ENCODE measurements at places on chromosomes 11 and 22.

GRCh38 chr22:23066200-23067022 is 3.9 kb upstream of the GNAZ start:
- no peak for DNase-seq

GRCh38 chr11:7969756-7970646 is 4.8 kb upstream of the NLRP10 start:
- no peak for DNase-seq

GRCh38 chr11:102794382-102794781 is 3.6 kb downstream of the MMP1 start:
- DNase-seq = peak; percentile 8

- DNase-seq = no peak
Measured at GRCh38 chr22:19837915-19838314, 16.8 kb downstream of the GNB1L start.

- DNase-seq = no peak
Measured at GRCh38 chr11:19651028-19651427, 61.6 kb upstream of the NAV2 start.

DNA sequence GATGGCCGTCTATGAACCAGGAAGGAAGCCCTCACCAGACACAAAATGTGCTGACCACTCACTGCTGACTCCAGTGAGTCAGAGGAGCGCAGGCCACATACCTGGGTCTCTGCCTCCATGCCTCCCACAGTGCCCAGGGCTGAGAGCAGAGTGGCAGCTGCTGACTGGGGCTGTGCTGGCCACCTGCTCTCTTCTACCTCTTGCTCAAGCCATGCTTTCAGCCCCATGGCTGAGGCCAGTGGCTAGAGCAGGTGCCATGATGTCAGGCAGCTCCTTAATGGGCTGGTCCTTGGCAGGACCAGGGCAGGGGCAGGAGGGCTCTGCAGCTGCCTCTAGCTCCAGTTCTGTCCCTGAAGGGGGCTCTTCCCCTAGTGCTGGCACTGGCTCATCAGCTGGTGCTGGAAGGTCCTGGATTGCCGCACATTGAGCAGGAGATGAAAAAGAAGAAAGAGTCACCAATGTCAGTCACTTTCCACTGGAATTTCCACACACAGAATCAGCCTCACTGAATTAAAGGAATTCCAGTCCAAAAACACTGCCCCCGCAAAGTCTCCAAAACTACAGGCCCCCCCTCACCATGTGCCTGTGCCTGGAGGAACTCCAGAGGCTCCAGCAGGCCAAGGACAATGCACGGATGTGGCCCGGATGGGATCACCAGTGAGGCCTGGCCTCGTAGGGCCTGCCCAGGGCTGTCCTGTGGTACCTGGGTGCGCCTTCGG is 86.4 kb downstream of the GGTLC2 start:
- DNase-seq = no peak

GRCh38 chr11:95262994-95263765 is 32.2 kb upstream of the SESN3 start:
- no peak for DNase-seq

DNA sequence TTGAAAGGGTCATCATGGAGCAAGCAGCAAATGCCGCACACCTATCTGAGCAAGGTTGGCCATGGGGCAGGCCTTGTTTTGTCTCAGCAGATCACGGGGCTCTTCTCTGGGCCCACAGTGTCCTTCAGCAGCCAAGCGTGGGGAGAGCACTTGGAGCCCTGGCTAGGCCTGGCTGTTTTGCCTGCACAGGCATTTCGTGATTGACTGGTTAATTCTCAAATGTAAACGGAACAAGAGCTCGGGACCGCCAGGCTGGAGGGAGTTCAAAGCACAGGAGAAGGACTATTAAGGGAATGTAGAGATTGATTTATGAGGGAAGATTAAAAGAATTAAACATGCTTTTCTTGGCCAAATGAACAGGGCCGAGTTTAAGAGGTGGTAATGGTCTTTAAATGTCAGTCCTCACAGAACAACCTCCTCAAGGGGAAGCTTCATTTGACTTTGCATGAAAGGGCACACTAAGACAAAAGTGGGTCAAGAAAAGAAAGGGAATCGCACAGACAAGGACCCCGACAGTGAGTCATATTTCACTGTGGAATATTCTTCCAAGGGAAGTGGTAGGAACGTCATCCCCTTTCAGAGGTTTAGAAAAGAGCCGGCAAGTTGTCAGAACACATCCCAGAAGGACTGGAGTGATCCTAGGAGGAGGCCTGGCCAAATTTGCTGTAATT is 20.7 kb downstream of the SPON1 start:
- DNase-seq = no peak

DNA sequence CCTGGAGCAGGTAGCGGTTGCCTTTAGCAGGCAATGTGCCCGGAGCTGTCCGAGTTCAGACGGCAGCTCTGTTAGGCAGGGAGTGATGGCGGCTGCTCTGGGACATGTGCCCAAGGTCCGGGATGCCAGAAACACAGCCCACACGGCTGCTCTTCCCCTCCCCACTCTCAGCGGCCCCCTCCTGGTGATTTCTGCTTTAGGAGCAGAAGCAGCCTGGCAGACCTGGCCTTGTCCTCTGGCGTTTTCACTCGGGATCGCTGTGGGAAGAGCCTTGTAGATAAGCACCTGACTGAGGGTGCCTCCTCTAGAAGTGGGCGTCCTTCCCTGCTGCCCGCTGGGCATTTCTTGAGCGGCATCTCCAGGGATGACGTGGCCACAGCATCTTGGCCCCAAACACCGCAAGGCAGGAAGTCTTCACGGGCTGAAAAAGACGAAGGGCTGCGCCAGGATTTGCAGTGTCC is 392.2 kb downstream of the TBC1D22A start:
- DNase-seq = no peak

- no peak for DNase-seq
Measured at GRCh38 chr11:102596578-102596977, 28.6 kb downstream of the MMP20 start.

- DNase-seq = no peak
Measured at GRCh38 chr22:47572443-47572842, 810.0 kb downstream of the TBC1D22A start.

GRCh38 chr11:5242208-5242607 is 7.4 kb downstream of the HBG1 start:
- DNase-seq = no peak

DNA sequence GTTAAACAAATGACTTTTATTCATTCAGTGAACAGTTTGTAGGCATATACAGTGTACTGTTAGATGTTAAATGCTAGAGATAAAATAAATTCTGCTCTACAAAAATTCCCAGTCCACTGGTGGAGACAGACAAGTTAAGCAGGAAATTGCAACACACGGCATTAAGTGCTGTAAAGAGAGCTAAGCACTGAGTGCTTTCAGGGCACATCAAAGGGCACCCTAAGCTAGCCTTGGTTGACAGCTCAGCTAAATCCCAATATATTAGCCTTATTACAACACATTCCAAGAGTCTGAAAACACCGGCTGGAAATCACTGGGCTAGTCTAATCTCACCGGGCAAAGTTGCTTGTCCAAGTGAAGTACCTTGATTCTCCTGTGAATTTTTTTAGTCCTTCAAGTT is 55.1 kb downstream of the NOX4 start:
- no peak for DNase-seq

DNA sequence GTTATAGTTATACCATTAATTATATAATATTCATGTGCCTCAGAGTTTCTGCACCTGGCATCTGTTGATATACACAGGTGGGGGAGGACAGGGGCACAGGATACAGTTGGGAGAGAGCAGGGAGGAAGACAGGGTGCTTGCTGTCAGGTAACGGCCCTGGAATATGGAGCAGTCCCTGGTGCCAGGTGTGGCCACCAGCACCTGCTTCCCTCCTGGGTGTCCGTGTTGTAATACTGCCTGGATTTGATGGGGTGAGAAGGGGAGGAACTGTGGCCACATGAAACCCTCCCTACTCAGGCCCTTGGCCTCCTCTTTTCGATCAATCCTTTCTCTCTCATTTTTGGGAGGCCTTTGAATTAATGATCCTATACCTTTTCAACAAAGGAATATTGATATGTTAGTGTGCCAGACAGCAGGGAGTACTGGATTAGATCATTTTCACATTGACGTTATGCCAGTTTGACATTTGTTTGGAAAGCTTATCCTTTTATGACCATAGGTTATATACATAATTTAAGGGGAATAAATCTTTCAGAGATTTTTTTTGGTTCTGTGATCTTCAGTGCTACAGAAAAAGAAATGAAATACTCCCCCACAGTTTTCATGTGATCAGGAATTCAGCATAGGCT is 88.6 kb downstream of the TEAD1 start:
- DNase-seq = no peak

- DNase-seq = no peak
Measured at GRCh38 chr11:40289370-40289769, 1170.1 kb downstream of the LRRC4C start.

DNA sequence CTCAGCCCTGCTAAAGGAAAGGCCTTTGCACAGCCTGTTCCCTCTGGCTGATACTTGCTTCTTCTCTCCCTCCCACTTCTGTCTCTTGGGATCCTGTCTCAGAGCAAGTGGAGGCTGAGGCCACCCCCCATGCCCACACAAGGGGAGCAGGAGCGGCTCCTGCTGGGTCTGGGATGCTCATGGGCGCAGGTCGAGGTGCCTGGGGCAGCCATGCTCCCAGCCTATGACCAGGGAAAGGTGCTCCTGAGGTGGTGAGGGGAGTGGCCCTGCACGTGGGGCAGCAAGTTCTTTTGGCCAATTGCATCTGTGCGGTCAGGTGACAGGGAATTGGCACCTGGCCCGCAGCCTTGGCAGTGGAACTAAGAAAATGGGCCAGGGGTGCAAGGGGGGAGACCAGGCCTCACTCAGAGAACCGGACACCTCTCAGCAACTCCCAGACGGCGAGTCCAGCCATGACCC is 1.5 kb downstream of the MAPK11 start:
- no peak for DNase-seq

DNA sequence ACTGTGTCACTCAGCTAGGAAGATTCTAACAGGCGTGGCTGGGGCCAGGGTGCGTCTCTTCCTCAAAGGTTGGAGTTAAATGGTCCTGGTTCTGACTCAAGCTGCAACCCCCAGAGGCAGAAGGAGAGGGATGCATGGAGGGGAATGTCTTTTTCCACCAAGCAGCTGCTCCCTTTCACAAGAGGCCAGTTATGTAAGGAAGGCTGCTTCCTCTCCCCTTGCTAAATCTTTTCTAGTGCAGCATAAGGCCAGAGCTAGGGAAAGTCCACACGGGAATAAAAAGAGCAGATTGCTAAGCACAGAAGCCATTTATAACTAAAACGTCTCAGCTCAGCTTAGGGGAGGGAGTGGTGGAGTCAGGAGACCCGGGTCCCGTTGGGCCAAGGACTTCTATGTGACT is 10.0 kb downstream of the PVALB start:
- DNase-seq = no peak

GRCh38 chr22:49148895-49149418 is 678.7 kb downstream of the BRD1 start:
- no peak for DNase-seq

DNA sequence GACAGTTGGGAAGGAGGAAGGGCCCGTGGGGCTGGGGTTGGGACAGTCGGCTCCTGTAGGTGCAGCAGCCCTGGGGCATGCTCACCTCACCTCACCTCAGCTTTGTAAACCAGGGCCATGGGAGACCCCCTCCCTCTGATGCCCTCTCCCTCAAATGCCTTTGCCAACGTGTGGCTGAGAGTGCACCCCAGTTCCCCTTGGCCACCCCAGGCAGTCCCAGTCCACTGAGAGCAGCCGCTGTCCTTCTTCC is 4.2 kb upstream of the NEAT1 start:
- no peak for DNase-seq

- no peak for DNase-seq
Measured at GRCh38 chr11:66725647-66726046, 3.4 kb downstream of the SPTBN2 start.

DNA sequence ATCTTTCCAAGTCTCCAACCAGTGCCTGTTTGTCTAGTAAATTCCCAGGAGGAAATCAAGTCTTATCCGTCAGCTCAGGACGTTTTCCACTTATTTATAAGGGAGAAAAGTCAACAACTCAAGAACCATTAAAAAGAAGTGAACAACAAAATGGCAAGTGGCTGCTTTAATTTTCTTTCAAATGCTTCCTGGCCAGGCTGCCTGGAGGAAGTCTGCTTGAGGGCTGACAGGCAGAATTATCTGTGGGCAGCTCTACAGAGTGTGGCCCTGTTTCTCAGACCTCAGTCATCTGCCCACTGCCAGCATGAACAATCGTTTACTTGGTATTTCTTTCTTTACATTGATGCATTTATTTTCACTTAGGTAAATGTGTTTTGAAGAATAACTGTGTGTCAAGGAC is 281.9 kb upstream of the ISX start:
- DNase-seq = no peak

DNA sequence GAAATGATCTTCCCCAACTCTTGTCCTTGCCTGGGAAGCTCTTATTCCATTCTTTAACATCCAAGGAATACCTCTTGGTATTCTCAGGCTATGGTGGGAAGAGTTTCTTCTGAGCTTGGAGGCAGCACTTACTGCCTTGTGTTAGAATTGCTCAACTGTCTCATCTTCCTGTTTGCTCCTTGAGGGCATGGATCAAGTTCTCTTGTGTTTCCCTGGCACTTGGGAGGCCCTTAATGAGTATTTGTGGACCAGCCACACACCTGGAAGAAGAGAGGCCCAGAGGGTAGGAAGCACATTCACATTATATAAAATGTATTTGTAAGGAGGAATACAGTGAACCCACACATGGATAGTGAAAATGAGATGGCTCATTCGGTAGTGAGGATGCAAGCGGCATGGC is 3.4 kb upstream of the SORL1-AS1 start:
- no peak for DNase-seq

- no peak for DNase-seq
Measured at GRCh38 chr11:73317373-73317772, 9.3 kb downstream of the ARHGEF17 start.

DNA sequence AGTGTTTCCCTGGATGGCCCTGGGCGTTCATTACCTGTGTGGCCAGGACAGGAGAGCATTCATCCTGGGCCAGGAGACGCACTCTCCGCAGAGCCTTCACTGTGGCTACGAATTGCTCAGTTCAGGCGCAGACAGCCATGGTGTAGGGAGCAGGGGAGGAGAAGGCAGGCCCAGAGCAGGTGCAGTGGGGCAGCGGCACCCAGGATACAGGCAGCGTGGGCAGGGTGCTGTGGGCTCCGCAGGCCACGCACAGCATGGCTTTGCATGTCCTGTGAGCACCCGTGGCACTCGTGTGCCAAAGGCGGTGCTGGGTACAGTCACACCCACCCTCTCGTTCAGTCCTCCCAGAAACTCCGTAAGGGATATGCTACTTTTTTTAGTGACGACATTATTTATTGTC is 124.2 kb upstream of the B3GAT1 start:
- no peak for DNase-seq

- DNase-seq = no peak
Measured at GRCh38 chr22:47123006-47123826, 360.8 kb downstream of the TBC1D22A start.

DNA sequence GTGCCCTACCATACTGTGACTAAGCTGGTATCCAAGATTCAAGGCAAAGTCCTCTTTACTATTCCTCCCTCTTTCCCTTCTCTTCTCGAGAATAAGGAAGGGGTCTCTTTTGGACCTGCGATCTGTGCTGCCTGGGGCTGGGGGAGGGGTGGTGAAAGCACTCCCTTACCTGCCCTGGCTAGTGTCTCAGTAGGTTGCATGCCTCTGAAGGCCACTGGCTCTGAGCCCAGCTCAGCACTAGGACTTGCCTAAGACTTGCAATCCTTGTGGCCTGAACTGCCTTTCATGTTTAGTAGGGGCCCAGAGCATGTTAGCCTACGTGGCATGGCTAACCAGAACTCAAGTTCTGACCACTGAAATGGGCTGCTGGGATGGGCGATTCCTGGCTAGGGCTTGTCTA is 13.0 kb upstream of the REXO2 start:
- DNase-seq = no peak
